Activated naive CD8-positive, alpha-beta T cell treated with anti-CD3 and anti-CD28 coated beads, Interleukin-2, amount 50 U/mL, for 24 hours (primary cell): ENCODE measurements at places on chromosomes 11 and 22.

DNA sequence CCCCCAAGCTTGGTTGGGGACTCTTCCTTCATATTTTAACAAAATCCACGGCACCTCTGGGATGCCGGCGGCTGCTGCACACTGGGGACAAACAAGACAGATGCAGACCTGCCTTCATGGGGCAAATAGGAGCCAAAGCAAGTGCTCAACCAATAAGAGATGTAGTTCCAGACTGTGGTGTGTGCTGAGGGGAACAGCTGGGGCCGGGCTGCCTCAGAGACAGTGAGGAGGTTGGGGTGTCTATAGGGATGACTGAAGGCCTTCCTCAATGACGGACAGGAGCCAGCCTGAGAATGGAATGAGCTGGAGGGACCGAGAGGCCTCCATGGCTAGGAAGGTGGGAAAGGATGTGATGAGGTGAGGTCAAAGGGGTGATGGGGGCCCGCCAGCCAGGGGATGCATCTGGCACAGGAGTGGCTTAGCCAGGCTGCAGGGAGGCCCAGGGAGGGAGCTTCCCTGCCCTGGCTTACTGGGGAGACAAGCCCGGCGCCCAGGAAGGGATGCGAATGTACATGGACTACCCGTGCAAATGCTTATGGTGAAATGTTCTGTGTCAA is 10.3 kb upstream of the CTSD start:
- DNase-seq: no peak

- no peak for DNase-seq
These were observed 96.9 kb upstream of the RTL6 start for GRCh38 chr22:44594951-44595350.

- DNase-seq: no peak
These were observed 103.3 kb upstream of the TOP3B start for GRCh38 chr22:22085702-22086500.

DNA sequence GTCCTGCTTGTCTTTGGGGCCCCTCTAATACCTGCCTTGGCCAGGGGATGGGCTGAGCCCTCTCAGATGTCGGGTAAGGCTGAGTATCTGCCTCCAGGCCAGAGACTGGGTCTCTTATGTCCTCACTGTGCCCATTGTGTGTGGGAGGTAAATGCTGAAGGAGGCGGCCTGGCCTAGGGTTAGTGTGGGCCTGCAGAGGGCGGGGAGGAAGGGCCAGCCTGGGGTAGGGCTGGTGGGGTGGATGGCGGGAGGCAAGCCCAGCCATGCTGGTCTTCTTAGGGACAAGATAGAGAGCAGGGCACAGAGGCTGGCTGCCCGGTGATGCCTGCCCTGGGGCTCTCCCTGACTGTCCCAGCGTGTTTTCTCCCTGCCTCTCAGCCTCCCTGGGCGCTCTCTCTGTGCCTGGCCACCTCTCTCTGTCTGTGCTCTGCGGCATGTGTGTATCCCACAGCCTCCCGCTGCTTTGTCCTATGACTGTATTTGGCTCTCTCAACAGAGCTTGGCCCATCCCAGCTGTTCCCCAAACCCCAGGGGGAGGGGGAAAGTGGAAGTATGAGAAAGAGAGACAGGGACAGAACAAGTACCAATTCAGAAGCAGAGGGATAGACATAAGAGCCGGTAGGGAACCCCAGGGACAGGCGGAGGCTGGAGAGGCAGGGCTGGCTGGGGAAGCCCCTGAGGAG is 57.0 kb downstream of the PDE2A start:
- DNase-seq: no peak

DNA sequence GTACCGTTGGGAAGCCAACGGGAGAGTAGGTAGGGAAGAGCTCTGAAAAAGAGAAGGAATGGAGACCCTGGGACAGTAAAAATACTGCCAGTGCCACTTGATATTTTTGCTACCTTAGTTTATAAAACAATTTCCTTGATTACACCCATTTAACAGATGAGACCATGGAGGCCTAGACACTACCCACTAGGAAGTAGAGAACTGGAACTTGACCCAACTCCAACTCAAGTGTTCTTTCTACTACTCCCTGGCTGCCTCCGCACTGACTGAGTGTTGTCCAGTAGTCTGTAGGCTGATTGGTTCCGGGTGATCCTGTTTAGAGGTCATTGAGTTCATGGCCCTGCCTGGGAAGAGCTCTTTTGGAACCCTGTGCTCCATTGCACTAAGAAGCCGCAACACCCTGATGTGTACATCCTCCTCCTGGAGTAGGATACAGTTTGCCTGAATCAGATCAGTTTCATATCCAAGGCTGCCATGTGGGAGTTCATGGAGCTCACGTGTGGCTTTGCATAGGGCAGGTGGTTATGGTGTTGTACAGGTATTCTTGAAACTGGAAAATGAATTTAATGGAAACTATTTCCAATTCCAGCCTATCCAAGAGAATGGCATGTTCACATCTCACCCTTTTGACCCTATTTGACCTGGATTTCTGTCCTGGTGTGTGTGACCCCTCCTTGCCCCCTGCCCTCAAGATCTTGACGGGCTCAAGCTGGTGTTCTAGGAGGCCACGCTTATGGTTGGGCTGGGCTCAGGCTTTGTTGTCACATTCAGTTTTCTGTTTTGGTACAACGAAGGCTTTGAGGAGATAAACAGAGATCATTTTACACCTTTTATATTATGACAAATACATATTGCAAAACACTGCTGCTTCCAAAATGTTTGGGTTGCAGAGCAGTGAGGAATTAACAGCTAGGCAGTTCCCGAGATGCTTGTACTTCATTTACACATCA is 102.2 kb upstream of the NNMT start:
- no peak for DNase-seq

DNA sequence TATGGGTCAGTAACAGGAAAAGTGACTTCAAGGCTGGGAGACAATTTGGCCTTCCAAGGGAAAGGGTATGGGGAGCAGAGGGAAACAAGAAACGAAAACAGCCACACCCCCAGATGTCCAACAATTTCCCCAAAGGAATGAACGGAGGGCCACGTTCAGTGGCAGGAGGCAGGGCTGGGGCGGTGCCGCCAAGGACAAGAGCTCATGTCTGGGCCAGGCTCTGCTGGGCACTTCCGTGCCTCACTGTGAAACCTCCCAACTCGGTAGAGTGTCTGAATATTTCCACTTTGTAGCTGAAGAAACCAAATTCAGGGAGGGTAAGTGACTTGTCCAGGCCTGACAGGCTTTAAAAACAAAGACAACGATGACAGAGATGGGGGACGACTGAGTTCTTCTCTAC is 11.9 kb downstream of the IFT27 start:
- no peak for DNase-seq
